Activated CD4-positive, alpha-beta T cell treated with anti-CD3 and anti-CD28 coated beads for 4 hours (primary cell): ENCODE measurements at places on chromosomes 11 and 22.

GRCh38 chr11:94563176-94563847, 3.9 kb upstream of the PIWIL4 start:
- DNase-seq, result no peak

DNA sequence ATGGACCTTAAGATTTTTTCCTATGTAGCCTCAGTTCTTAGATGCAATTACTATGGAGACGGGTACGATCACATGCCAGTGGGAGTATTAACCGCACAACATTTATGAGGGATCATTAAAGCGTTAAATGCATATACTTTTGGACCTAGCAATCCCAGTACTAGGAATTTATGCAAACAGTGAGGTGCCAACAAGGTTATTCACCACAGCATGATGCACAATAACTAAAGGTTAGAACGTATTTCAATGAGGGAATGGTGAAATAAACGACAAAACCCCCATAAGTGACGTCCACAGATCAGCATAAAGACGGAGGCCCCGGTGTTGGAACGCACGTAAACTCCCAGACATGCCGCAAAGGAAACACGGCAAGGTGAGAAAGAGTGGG, 539 bp downstream of the SIRT3 start:
- DNase-seq, result peak; percentile 76

DNA sequence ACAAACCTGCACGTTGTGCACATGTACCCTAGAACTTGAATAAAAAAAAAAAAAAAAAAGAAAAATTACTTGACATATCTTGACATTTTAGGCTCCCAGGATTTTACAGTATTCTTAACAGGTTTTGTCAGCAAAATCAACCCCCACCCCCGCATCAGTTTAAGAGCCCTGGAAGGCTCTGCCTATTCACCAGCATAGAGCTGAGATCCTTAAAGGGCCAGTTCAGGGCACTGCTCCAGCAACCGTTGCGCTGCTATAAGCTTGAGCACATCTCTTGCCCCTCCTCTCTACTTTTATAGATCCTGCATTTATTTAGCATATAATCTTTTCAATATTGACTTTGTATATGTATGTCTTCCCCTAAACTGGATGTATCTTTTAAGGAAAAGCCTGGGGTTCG, 697 bp upstream of the PAFAH1B2 start:
- DNase-seq, result peak; percentile 50

GRCh38 chr22:29041408-29041807, 20.2 kb downstream of the C22orf31 start:
- no peak for DNase-seq

DNA sequence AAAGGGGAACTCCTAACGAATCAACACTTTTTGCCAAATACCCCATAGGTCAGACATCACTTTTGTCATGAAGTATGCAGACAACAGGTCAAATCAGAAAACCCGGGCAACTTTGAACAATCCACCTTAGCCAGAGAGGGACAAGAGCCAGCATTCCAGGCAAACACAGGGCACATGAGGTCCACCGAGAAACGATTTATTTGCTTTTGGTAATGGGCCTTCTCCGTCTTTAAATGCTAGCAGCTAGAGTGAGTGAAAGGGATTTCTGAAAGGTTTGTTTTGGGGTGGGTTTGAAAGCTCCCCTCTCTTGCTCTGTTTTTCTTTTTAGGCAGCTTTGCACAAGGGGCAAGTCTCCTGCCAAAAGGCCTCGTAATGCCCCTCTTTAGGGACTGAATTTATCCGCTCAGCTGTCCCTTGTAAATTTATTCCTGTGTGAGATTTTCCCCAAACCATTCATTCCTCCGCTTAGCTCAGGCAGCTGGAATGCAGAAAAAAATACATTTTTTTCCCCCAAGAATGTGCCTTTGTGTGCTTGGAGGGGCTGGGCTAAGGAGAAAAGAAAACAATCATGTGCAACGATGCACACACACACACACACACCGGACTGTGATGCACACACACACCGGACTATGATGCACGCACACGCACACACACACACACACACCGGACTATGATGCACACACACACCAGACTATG, 196.9 kb downstream of the SNX19 start:
- no peak for DNase-seq

GRCh38 chr11:48044577-48044976, 64.2 kb downstream of the PTPRJ start:
- DNase-seq, result no peak

DNA sequence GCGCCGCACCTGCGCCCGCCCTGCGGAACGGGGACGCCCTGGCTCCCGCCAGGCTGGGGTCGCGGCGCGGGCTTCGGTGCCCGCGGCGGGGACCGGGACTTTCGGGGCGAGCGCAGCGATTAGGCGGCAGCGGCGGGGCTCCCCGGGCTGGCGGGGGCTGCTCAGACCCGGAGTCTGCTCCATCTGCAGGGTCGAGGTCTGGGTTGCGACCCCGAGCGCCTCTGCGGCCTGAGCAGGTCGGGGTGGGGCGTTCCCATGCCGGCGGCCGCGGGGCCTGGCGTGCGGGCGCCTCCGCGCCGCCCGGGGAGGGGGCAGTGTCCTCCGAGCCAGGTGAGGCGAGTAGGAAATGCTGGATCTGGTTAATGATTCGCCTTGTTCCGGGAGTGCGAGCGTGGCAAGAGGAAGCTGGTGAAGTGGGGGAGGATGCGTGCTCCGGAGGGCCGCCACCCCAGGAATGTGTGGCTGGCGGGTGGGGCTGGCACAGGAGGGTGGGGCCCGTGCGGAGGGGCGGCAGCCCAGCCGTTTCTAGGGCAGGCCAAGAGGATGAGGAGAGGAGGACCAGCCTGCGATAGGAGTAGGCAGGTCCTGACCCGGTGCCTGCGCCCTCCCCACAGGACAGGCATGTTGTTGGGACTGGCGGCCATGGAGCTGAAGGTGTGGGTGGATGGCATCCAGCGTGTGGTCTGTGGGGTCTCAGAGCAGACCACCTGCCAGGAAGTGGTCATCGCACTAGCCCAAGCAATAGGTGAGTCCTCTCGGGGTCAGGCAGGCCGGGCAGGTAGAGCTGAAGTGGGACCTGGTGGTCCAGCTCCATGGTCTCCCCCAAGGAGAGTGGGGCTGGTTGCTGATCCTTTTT, 606 bp downstream of the RASSF7 start:
- DNase-seq, result no peak

DNA sequence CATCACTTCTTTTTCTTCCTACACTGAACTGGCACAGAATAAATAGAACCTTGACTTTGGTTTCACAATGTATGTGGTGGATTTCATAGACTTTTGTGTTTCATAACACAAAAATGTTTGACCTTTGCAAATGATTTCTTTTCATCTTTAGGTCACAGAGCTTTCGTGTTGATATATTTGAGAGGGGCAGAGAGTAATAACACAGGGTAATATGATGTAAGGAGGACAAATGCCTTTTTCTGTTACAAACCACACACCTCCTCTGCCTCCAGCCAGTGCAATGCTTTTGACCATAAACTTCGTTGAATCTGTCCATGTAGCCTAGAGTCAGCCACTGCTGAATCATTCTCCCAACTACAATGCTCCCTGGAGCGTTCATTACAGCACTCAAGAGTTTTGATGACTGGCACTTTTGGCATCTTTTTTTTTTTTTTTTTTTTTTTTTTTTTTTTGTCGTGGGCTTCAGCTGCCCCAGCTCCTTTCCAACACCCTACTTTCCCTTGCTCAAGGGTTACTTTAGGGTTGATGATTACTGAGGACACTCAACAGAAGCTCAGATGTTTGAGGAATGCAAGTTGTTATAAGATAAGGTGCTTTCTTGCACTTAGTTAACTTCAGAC, 11.4 kb upstream of the CAT start:
- no peak for DNase-seq
